ENCODE measurements at places on chromosomes 5 and 9.

DNA sequence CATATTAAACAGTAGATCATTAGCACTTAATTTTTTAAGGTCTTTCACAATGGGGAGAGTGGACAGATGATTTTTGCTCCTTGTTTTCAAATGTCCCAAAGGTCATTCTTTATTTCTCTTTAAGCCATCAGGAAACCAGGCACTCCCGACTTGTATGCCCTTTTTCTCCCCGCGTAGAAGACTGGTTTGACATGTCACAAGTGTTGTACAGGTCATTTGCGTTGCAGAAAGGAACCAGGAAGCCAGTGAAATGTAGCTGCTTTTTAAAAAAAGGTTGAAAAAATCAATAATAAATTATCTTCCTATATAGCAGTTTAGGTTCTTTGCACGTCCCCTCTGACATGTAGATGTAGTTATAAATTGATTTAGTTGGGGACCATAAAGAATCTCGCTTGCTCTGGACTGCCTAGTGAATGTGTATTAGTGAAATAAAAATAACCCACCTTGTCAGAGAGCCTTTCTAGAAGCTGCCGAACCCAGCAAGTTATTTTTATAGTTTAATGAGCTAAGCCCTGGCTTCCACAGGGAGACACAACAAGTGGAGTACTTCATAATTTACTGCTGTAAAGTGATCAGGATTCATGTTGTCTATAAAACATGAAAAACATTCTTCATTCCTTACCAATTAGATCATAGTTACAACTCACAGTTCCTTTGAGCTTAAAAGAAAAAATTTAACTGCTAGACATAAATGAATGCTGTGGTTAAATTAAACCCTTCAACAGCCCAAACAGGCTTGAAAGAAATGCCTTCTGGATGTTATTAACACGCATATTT, 404.6 kb downstream of the CSNK1G3 start:
- no peak for DNase-seq

DNA sequence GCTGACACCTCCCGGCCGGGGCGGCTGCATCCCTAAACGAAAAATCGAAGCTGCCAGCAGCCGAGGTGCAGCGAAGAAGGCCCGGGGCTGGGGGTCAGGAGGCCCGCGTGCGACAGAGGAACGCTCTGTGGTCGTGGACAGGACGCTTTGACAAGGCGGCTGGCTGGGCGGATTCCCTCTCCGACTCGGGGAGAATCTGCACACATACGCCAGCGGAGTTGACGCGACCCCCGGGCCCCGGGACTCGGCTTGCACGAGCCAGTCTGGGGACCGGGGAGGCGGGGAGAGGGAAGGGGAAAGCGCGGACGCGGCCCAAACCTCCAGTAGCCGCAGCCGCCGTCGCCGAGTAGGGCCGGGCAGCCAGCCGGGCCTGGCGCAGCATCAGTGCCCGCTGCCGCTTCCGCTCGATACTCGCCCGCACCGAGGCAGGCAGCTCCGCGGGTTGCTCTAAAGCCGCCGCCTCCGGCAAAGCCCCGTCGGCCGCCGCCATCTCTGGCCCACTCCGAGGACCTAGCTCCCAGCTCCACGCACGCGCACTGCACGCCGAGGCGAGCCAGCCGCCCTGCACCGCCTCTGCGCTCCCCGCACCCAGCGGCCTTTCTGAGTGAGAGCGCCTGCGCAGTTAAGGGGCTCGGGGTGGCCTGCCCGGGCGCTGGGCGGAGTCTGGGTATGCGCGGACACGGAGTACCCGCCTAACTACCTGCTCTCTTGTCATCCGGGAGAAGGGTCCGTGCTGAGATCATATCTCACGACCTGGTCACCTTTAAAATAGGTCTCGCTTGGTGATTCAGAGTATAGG, at the start of gene XPA:
Gene XPA, minus strand, starts transcription at position 538 of the 799 bp plus-strand sequence. Its CDS starts 48 bp downstream, at position 490.
- DNase-seq, result peak; percentile 96

DNA sequence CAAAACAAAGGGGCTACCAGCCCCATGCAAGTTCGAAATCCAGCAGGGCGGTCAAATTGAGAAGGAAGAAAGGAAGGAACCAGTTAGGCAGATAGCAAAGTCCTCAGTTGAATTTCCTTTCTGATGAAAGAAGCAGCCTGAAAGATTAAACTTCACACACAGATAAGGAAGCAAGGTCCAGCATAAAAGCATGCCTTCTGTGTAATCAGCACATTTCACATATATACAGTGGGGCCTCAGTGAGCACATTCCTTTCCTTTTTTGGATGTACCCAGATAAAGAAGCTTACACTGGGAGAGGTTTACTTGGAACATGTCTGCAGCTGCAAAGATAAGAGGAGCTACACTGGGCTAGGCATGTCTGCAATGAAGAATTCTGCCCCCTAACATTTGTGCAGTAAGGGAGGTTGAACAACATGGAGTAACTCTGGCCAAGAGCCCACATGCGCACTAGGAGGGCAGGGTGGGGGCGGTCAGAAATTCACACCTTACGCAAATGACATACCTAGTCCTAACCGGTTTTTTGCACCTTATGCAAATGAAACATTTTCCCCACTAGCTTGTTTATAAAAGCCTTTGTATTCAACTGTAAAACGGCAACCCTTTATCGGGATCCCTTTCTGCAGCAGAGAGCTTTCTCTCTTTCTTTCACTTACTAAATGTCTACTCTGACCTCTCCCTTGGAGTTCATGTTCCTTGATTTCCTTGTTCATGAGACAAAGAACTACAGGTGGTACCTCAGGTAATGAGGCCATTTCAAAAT, 149.7 kb upstream of the FBXL17 start:
- DNase-seq, result no peak

DNA sequence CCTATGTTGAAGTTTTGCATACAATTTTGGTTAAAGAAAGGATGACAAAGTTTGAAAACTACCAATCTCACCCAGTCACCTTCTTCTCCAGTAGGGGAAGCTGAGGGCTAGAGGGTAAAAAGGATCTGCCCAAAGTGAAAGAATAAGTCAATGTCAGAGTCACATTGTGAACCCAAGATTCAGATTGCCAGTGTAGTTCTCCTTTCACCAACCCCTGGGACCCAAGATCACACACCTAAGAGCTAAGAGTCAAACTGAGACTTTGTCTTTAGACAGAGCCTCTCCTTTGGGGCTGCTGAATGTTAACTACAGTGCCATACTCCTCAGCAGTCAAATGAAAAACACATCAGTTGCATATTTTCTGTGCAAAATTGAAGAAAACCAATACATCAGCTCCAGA, 210.6 kb downstream of the ATP10B start:
- DNase-seq, result no peak

DNA sequence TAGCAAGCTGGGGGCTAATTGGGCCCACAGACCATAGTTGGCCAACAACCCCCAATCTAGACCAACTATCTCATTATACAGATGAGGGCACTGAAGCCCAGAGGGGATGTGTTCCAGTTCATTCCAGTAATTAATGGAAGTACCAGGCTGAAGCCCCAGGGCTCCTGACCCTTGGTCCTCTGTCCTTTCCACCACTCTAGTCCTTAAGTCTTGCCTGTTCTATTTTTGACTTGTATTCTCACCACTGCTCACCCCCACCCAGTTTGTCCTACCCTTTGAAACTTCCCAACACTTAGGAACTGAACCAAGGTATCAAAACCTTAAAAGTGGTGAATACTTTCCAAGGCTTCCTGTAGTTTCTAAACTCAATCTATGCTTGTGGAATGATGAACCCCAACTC, 407.4 kb downstream of the ENC1 start:
- no peak for DNase-seq

GRCh38 chr5:42423285-42424165, at the start of gene GHR:
TSS of gene GHR (plus strand) at chr5:42423439. CDS start at chr5:42565875, 142,436 bp downstream.
- DNase-seq, result no peak

GRCh38 chr5:10860645-10861422, 99.8 kb upstream of the DAP start:
- DNase-seq, result no peak

DNA sequence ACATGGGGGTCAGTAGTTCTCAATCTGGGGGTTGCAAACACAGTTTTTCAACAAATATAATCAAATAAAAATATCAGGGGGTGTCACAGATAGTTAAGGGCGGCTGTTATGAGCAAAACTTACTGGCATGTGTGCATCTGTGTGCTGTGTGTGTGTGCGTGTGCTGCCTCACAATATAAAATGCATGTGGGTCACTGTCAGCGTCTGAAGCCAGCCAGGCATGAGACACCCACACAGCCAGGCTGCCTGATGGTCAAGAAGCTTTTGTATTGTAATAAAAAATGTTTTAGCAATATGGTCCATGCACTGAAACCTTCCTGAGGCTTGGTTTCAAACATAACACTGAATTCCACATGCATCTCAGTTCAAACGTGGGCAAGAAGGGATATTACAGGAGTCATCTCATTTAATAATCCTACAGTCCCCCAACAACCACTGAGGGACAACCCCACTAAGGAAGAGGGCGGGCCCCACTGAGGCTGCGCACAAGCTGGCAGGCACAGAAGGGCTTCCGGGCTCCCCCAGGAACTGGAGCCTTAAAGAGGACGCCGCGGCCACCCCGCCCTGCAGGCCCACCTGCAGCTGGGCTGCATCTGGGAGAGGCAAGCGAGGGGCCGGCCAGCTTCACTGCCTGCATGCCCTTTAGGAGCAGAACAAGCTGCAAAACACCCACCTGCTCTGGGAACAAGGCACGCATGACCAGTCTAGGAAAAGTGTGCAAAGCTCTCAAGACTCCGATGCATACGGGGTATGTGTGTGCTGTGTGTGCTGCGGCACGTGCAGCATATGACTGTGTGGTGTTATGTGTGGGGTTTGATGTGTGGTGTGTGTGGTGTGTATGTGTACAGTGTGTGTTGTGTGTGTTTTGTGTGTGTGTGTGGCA, 14.1 kb downstream of the SEMA4D start:
- DNase-seq, result peak; percentile 73

- no peak for DNase-seq
Observed at GRCh38 chr9:122808141-122808540, 8.2 kb downstream of the OR1K1 start.

GRCh38 chr9:78598120-78598519, 301.2 kb downstream of the PSAT1 start:
- no peak for DNase-seq

DNA sequence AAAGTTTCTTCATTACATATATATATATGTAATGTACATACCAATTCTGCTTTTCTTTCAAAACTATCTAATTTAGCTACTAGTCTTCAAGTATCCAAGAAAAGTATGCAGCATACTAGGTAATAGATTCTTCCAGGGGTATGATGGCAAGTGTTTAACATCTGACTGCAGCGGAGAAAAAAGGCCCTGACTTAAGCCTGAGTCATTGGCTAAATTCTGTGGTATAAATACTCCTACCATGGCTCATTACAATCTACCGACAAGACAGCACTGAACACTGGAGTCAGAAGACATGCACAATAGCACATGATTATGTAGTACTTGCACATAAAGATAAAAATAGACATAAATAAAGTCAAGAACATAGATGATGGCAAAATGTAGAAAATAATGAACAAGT, 439.9 kb downstream of the BRINP1 start:
- DNase-seq, result no peak

DNA sequence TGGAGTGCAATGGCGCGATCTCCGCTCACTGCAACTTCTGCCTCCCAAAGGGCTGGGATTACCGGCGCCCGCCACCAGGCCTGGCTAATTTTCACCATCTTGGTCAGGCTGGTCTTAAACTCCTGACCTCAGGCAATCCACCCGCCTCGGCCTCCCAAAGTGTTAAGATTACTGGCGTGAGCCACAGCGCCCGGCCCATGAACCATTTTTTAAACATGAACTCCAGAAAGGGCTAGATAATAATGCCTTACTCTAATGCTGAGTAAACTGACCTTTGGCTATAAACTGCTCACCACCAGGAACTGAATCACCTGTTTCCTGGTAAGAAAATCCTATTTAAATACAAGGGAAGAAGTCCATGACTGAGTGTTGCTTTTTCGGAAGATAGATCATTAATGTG, 23.2 kb upstream of the DAB2 start:
- DNase-seq, result no peak

DNA sequence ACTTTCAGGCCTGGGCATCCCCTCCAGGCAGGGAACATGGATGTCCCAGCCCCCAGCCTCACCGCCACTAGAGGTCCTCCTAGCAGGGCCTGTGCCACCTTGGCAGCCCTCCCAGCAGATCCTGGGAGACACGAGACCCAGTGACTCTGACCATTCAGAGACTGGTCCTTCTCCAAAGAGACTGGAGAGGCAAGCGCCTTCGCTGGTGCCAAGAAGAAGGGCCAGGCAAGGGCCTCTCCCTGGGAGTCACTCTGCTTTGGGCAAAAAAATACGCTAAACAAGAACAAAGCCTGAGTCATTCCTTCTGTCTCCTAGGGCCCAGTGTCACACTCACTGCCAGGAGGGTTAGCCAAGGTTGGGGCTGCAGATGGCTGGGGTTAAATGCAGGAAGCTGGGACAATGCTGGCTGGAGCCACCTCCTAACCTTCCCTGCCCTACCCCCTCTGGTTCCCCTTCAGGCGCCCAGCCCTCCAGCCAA, 35.3 kb upstream of the SMIM23 start:
- DNase-seq, result no peak

DNA sequence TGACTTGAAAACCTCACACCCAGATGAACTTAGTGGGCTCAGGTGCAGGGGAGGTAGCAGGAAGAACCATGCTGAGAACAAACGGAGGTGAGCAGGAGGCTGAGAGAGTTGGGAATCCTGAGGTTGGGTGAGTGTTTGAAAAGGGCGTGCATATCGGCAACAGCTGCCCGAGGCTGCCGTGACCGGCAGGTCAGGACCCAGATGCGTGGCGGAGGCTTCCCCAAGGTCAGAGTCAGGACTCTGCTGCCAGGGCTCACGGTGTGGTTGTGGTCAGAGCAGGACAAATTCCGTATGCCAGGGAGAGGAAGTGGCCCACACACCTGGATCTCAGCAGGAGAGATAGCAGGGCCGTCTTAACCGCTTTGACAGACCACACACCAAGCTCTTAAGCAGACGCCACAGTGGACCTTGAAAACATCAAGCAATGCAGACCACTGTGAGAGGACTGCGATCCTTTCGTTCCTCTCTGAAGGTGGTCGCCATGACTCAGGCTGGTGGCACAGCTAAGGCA, 43.1 kb downstream of the ADAMTS16 start:
- DNase-seq, result no peak
